ENCODE measurements at places on chromosomes 1 and 21.

DNA sequence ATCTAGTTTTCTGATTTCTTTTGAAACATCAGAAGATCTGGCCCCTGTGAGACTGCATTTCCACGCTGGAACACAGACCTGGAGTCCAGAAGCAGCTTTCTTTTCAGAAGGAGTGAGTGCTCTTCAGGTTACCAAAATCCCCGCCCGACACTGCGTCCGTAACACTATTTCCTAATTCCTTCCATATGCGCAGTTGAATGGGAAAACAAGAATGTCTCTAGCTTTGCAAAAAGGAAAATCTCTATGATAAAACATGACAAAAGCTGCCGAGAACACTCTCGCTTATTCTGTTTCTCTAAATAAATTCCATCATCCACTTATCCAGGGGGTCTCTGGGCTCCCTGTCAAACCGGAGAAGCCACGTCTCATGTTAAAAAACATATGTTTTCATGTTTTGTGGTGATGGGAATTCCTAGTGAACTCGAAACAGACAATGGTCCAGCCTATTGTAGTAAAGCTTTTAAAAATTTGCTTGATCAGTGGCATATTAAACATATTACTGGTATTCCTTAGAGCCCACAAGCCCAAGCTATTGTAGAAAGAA is 67.7 kb downstream of the PLD5 start:
- DNase-seq, result no peak

- no peak for DNase-seq
These were observed 285.4 kb downstream of the SMYD3 start for GRCh38 chr1:246221485-246222255.

DNA sequence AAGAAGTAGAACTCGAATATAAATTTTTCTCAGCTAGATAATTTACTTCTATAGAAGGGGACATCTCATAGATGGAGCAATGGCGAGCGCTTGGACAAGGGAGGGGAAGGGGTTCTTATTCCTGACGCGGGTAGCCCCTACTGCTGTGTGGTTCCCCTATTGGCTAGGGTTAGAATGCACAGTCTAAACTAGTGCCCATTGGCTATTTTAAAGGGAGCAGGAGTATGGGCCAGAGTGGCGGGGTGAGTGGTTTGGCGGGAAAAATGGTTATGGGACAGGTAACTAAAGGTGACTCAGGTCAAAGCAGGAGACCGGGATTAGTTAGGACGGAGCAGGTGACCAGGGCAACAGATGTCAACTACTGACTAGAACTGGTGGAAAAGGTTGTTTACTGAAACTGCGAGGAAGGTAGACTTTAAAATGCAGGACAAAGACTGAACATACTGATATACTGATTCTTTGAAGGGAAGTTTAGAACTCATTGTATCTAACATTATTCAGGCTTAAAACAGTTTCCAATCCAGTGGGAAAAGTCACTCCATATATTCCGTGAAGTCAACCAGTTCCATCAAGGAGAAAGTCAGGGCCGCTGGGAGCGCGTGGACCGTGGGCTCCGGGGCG is 940 bp upstream of the ATAD3A start:
- DNase-seq, result no peak

DNA sequence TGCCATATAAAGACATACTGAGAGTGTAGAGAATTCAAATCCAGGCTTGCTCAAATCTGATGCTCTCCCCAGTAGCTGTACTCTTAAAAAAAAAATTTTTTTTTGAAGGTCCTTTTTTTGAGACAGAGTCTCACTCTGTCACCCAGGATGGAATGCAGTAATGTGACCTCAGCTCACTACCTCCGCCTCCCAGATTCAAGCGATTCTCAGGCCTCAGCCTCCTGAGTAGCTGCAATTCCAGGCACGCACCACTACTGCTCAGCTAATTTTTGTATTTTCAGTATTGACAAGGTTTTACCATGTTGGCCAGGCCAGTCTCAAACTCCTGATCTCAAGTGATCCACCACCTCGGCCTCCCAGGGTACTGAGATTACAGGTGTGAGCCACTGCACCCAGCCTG is 28.7 kb downstream of the STYXL2 start:
- no peak for DNase-seq

DNA sequence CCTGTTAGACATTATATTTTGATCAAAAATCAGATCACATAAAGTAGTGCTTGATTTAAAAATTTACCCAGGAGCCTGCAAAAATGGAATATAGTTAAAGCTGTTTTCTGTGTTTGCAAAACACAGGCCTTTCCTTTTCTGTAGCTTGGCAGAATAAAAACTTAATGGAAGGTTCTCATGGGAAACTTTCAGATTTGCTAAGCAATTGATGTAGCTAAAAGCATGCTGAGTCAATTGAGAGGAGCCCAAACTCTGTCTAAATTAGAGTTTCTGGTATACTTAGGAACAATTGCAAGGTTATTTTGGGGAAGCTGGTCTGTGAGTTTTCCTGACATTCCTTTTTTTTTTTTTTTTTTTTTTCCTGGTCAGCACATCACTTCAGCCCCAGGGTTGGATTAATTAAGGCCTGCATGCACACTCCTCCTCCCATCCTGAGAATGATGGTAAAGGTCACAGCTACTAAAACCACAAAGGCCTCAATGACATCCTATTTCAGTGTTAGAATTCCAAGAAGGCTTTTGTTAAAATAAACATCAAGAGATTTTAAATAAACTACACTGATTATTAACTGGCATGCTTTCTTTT is 608.7 kb downstream of the PLPP3 start:
- DNase-seq, result no peak

GRCh38 chr1:214446772-214447556 is 104.4 kb downstream of the PTPN14 start:
- no peak for DNase-seq

DNA sequence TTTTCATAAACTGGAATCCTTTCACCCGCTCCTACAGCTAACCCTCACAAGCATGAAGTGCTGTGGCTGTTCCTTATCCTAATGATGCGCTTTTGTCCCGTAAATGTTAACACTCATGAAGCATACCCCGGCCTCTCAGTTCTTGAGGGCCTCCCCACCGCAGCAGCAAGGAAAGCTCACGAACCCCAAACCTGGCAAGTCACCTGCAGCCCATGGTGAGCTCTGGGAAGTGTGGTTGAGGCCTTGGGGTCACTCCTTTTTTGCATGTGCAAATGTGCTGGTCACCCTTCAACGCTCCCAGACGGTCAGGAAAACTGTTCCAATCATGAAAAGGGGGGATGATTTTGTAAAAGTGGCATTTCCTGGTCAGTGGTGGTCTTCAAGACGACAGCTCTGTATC is 124.6 kb downstream of the PRDM2 start:
- DNase-seq, result no peak

GRCh38 chr1:157732755-157733154 is 32.2 kb upstream of the FCRL3 start:
- DNase-seq, result no peak

DNA sequence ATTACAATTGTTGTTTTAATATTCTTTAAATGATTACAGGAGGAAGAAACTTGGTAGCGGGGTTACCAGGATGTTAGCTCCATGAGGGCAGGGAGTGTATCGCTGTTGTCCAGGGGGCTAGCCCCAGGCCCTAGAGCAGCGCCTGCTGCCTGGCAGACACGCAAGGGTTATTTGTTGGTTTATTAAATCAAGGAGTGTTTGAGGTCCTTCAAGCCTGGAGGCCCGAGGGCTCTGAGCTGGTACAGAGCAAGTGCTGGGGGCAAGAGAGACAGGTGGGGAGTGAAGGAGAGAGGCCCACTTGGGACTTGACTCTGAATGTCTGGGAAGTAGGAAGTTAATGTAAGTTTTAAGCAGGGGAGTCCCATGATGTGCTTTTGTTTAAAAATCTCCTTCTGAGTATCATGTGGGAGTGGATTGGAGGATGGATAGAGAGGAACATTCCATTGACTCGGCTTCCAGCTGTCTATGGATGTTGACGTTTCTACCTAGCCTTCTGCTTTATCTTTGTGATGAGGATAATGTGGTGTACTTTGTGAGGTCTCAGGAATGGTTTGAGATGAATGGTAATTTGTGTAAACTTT is 8.7 kb downstream of the ITSN1 start:
- no peak for DNase-seq

DNA sequence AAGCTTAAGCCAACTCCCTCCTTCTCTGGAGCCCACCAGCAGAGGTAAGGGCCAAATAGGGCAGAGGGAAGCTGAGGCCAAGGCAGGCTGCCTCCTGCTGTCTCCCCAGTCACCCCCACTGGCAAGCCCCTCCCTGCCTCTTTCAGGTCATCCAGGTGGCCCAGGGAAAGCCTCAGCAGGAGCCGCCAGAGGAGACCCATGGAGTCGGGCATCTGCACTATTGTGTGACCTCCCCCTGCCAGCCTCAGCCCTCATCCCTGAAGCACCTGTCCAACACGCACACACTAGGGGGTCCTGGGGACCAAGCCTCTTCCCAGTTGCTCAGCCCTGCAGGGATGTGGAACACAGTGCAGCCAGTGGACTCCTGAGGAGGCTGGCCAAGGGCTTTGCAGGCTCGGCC is 5.3 kb upstream of the NAXE start:
- no peak for DNase-seq

DNA sequence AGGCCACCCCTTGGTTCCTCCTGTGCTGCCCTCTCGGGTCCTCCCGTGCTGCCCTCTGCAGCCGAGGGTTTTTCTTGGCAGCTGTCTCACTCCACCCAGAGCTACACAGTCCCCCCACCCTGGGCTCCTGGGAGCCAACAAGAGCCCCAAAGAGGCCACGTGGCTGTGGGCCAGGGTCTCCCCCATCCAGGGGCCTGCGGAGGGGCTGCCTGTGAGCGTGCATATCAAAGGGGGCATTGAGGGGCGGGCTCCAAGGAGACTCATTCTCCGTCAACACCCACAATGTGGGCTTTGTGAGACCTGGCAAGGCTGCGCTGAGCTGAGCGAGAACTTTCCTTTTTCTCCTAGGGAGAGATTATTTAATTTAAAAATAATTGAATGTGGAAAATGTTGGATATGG is 108.7 kb upstream of the ARHGEF16 start:
- DNase-seq, result no peak

- DNase-seq, result peak; percentile 43
These were observed 44.2 kb upstream of the LAPTM5 start for GRCh38 chr1:30801771-30802198.

GRCh38 chr21:44365251-44365966 is 12.0 kb downstream of the TRPM2 start:
- DNase-seq, result no peak

DNA sequence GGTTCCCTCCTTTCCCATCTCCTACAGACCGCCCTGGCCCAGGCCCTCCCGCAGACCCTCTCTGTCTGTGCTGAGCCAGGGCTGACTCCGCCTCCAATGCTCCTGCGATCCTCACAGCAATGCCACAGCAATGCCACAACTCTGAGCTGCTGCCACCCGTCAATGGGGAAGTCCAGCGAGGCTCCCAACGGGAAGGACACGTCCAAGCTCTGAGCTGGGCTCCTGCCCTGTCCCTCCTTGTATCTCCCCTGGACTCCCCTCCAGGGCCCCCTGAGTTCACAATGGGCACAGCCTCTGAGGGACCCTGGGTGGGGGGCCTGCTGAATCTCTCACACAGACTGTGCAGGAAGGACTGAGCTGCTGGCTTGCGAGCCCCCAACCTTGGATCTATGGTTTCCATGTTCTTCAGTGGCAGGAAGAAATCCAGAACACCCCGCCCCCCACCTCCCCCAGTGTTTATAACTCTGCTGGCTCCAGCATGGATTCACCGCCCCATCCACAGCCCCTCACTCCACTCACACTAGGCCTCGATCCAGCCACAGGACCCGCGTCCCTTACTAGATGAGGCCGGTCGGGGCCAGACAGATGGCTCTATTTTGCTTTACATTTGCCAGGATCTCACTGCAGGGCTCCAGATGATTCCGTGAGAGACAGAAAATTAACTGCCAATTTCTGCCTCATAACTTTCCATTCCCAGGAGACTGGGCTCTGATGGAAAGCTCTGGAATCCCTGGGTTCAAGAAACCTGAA is 338.0 kb downstream of the MATN1 start:
- no peak for DNase-seq

- DNase-seq, result no peak
These were observed 52.9 kb upstream of the CNTN2 start for GRCh38 chr1:204990059-204990664.

DNA sequence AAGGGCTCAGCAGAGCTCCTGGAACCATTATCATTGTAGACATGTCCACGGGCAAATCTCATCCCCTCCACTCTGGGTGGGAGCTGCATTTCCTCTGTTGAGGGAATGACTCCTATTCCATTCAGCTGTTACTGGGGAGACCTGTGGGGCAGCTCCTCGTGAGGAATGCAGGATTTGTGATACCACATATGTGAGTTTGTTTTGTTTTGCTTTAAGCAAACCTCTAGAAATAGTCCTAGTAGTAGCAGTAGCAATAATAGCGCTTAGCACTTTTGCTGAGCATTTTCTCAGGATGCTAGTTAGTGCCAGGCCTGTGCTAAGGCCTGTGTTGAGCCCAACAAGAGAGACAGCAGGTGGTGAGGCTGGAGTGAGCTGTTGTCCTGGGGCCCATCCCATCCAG is 10.8 kb downstream of the OLIG1 start:
- DNase-seq, result no peak

DNA sequence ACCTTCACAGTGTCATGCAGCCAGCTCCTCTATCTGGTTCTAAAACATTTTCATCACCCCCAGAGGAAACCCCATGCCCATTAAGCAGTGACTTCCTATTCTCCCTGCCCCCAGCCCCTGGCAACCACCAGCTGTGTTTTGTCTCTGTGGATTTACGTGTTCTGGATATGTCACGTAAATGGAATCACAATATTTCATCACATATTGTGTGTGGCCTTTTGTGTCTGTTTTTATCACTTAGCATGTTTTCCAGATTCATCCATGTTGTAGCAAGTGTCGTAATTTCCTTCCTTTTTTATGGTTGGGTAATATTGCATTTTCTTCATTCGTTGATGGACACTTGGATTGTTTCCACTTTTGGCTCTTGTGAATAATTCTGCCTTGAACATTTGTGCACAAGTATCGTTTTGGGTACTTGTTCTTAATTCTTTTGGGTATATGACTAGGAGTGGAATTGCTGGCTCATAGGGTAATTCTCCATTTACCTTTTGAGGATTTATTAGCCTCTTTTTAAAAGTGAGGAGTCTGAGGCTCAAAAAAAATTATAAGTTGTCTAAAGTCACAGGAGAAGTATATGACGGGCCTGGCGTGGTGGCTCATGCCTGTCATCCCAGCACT is 127.0 kb downstream of the MRPS6 start:
- DNase-seq, result no peak

- no peak for DNase-seq
These were observed 577 bp downstream of the RAB3GAP2 start for GRCh38 chr1:220271706-220272046.

GRCh38 chr1:156659661-156659987 is 17.6 kb downstream of the NES start:
- DNase-seq, result no peak

DNA sequence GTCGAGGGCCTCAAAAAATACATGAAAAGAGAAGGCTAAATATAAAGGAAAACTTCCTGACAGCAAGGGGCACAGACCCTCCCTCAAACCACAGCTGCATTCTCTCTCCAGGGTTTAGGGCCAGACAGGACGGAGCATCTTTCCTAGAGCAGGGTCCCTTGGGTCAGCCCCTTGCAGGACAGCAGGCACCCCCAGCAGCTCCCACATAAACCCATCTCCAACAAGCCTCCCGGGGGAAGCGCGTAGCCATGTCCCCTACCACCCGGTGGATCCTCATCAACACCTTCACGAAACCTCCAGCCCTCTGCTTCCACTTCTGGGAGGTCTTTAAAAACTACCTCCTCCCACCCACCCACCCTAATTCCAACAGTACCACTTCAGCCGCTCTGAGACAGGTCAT is 59.5 kb downstream of the CD46 start:
- DNase-seq, result no peak
